ENCODE measurements at places on chromosomes 5 and 9.

GRCh38 chr5:58327289-58327688 is 132.6 kb downstream of the PLK2 start:
- no peak for DNase-seq

DNA sequence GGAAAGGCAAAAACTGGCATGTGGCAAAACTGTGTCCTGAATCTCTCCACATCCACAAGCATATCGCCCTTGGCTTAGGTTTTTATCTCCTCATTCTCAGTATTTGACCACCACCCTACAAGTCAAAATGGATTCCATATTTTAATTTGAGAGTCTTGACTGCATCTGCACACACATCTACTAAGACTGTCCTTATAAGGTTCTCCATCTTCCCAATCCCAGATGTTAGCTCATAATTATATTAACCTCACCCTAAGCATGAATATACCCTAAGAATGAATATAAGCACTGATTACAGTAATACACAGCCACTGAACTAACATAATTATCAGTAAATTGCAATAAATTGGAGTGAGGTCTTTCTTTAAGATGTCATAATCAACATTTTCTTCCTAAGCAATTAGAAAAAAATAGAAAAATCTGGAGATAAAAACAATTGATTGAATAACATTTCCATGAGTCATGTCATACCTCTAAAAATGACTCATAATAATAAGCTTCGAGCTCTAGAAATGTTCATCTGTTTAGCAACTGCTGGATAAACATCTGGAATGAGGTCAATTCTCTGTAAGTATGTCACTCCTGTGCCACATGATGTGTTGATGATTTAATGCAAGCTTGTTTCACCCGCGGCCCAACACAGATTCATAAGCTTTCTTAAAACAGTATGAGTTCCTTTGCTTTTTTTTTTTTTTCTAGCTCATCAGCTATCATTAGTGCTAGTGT is 39.9 kb upstream of the PAM start:
- no peak for DNase-seq

DNA sequence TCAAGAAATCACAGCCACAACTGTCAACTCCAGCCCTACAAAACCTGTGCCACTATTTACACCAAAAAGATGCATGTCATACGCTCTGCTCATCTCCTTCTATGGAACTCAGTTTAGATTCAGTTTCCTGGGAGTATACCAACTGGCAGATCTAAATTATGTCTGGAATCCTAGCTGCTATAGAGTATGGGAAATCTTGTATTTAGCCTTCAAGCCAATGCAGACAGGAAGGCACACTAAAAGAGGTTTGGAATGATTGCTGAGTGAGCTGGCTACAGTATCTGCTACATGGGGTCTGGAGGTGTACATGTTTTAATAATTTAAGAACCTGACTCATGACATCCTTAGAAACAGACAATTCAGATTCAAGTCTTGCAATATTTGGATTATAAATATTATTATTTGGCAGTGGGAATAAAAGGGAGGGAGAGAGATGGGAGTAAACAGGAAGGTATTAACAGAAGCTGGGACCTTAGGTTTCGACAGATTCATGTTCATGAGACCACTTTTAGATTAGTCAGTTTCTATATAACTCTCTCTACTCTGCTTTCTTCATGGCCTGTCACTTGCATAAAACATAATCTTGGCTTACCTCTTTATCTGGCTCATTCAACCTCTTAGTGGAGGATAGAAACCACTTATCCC is 178.8 kb upstream of the HAPLN1 start:
- no peak for DNase-seq

DNA sequence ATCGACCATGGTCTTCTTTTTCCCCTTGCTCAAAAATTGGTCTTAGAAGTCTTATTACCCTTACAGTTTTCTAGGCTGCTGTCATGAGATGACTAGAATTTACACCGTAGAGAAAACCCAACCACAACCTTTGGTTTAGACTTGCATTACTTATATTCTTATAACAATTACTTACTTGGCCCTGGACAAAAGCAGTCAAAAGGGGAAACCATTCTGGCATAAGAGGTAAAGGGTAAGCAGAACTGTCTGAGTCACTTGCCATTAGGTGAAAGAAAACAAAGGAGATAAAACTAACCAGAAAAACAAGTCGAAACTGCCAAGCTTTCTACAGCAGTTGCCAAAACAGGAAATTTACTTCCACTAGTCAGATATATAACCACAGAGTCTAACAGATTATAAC is 17.9 kb downstream of the TMEM245 start:
- DNase-seq = no peak

GRCh38 chr9:91155746-91156376 is 205.9 kb downstream of the AUH start:
- DNase-seq = no peak

GRCh38 chr9:85024374-85024773 is 354.8 kb downstream of the NTRK2 start:
- DNase-seq = no peak

DNA sequence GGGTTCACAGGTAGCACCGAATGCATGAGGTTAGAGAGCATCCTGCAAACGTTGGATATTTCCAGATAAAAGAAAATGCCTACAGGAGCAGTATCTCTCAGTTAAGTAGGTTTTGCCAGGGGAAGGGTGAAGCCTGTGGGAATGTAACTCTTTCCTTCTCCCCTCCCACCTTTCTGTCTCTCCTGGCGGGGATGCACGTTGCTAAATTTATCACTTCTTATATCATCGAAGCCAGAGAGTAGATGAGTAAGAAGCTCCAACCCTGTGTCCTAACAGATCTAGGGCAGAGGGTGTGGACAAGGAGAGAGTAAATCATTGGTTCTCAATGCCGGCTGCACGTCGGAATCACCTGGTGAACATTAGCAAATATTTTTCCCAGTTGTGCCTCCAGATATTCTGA is 457.5 kb downstream of the ENC1 start:
- DNase-seq = no peak

GRCh38 chr9:98877311-98877710 is 66.4 kb upstream of the COL15A1 start:
- no peak for DNase-seq

DNA sequence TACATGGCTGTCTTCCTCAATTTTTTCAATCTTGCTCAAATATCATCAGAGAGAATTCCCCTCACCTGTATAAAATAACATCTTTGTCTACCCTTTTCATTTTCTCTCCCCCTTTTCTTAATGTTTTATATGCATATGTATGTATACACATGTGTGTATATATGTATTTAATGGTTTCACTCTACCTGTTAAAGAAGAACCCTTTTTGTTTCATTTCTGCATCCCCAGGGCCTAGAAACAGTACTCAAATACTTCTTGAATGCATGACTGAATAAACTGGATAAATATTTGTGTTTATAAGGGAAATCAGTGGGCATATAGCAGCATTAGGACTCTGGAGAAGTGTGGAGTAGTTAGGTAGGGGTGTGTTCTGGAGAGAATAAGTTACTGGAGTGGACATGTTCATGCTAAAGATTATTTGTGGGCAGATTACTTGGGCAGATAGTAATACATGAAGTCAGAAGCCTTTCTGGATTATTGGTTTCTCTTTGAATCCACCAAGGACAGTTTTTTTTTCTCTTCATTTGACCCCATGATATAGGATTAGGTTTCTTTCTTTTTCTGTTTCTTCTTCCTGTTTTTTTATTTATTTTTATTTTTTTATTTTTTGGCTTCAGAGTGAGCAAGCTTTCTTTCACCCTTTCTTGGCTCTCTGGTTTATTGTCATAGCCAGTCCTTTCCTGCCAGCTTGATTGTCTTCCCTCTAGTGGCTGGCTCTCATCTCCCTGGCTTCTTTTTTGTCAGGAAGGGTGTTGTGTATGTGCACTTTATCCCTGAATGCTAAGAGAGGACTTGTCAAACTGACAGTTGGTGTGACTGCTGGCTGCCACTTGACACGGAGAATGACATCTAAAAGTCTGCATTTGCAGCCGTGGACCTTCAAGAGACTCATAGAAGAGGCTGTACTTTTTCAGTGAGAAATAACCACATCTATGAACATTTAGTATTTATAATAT is 89.3 kb downstream of the ZCCHC7 start:
- no peak for DNase-seq

DNA sequence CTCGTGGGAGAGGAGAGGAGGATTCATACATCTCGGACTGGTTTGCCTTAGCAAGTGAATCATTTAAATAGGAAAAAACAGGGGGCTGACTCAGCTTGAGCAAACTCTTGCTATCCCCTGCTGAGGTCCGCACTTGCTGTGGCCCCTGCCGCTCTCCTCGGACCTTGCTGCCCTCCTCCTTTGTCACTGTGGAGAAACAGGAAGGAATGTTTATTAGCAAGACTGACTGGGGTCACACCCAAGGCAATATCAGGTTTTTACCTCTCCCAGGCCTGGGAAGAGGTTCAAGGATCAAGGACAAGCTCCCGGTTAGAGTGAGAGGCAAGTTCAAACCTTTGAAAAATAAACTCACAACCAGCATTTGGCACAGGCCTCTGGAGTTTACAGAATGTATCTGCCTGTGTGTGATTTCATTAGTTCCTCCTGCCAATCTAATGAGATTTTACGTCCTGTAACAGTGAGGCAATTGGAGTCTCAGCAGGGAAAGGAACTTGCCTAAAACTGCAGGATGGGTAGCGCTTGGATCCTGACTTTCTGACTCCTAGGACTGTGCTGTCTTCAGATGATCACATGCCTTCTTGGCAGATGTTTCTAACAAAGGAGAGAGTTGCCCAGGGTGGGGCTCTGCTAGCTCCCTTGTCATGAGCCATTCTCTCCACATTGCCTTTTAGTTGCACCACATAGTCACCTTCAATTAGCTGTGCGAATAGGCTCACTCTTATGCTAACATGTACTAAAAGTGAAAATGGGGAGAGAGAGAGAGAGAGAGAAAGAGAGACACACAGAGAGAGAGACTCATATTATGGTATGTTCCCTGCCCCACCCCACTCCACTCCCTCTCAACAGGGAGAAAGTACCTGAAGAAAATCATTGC is 108.6 kb upstream of the CDKN2B start:
- DNase-seq = no peak

GRCh38 chr5:93904917-93905316 is 163.5 kb upstream of the POU5F2 start:
- DNase-seq = no peak

- no peak for DNase-seq
These were observed 16.4 kb upstream of the ANXA6 start for GRCh38 chr5:151173711-151174611.

DNA sequence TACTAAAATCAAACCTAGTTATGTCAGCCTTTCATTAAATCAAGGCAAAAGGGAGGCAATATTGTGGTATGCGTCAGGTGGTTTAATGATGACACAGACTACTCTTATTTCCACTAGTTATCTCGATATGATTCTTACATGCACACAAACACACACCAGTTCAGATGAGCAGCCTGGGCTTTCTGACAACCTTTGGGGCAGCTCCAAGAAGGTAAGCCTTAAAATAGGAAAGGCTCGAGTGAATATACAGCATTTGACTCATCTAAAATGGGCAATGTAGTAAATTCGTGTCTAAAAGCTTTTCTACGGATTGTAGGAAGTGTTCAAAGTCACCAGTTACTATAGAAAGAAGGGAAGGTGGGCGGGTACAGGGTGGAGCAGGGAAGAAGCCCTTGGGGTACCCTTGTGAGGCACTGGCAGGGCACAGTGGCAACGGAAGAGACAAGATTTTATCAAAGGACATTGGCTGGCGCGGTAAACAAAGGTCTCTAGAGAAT is 1.9 kb downstream of the ANKH start:
- no peak for DNase-seq

DNA sequence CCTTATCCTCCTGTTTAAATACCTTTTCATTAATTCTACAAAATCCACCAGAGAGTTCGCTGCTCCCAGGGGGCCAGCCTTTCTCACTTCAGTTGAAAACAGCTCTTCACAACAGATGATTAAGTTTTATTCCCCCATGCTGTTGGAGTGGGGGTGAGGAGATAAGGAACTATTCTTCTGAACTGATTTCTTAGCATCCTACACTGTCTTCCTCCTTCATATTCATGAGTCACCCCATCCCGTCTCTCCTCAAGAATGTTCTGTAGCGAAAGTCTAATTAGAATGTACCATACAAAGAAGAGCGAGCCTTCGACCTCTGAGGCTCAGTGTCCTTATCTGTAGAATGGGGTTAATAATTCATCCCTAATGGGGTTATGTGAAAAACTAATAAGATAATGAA is 138.0 kb downstream of the PIK3R1 start:
- no peak for DNase-seq

GRCh38 chr5:75656311-75657003 is 45.2 kb downstream of the ANKDD1B start:
- DNase-seq = no peak

- no peak for DNase-seq
These were observed 33.5 kb upstream of the ALDOB start for GRCh38 chr9:101469026-101469425.

DNA sequence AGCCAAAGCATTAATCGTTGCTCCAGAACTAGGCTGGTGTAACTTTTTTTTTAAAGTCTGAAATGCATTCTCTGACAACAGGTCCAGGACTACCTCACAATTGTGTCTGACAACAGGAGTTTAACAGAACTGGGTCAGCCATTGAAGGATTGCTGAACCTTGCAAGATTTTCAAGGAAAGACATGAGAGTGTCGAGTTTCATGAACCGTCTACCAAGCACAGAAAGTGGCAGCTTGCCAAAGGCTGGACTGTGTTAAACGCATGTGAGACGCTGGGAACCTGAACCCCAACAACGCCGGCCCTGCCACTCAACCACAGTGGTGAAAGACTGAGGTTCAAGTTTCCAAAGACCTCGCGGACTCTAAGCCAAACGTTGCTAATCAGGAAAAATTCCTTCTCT is 79.1 kb downstream of the LHFPL2 start:
- DNase-seq = no peak

DNA sequence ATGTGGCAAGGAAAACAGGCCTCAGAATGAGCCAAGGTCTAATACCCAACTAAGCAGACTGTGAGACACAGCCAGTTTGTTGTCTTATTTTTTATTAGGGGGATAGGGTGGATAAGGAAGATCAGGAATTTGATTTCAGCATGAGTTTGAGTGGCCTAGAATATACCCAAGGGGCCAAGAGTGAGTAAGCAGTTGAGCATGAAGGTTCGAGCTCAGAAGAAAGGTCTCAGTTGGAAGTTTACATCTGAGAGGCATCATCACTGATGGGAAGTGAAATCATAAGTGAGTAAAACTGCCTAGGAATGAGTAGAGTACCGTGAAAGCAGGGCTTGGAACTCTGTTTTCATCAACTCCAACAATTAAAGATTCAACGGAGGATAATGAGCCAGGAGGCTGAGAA is 12.6 kb downstream of the PSMD5 start:
- no peak for DNase-seq

GRCh38 chr9:121771851-121772599 is 120.6 kb downstream of the DAB2IP start:
- DNase-seq = no peak

Measured in chondrocyte (in vitro differentiated cells).